ENCODE measurements at places on chromosomes 16 and 17. TPM values are rescaled to one million over a fixed set of nuclear protein-coding genes. Genes with fewer than 3 reads are reported as not detected.
A peak's percentile ranks its signal among the peaks of the same experiment; 100 is the strongest.

Gene C16orf96
- total RNA-seq = 0.99 TPM

Gene SGCA
- total RNA-seq = 1.5 TPM

Gene TIMP2
- total RNA-seq = 19.8 TPM

Gene ZNF597
- total RNA-seq = 1.4 TPM

Gene QRICH2
- total RNA-seq = 2.3 TPM

GRCh38 chr16:31707743-31708335, 165.8 kb upstream of the ZNF267 start:
- H3K36me3 ChIP-seq = no peaks in the 10 kb centered on the region
- no peak overlapping the region for H3K27ac ChIP-seq

DNA sequence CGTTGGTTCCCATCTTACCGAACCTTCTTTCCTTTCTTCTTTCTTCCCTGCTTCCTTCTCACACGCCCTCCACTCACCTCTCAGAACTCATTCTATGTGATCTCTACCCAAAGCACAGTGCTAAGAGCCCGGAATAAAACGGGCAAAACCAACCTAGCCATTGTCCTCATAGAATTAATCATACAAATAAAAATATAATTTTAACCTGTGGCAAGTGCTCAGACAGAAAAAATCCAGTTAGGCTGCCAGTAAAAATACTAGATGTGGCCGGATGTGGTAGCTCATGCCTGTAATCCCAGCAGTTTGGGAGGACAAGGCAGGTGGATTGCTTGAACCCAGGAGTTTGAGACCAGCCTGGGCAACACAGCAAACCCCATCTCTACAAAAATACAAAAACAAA, 27.0 kb downstream of the BMERB1 start:
- no peaks in the 10 kb centered on the region for H3K27me3 ChIP-seq
- H3K4me3 ChIP-seq = no peak overlapping the region
- no peak for DNase-seq
- no peak overlapping the region for H3K27ac ChIP-seq
- no peaks in the 10 kb centered on the region for H3K4me1 ChIP-seq

DNA sequence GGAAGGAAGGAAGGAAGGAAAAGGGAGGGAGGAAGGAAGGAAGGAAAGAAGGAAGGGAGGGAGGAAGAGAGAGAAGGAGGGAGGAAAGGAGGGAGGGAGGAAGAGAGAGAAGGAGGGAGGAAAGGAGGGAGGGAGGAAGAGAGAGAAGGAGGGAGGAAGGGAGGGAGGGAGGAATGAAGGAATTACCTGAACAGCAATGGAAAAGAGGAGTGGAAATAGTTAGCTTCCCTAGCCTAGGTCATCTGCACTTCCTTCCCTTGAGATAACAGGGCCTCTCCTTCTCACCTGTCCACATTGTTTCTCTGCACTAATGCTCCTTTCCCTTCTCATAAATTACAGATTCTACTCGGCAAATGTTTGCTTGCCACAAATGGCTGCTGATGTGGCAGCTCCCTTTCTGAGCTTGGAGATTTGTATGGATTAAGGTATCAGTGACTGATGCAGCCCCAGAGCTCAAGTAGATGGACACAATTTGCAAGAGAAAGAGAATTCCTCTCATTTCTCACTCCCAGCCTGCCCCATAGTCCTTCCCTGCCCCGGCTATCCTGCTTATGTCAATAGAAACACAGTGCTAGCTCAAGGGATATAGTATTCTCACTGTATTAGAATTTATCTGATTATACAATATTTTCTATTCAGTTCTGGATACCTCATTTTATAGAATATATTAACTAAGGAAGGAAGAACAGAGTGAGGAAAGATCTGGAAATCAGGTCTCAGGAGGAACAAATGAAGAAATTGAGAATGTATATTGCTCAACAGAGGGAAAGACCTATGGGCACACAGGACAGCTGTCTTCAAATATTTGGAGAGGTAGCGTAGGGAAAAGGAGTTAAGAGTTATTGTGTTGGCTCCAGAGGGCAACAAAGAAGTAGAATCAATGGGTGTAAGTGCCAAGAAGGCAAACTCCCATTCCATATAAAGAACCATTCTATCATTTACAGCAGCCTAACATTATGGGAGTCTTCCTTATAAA, 14.6 kb downstream of the HOXB1 start:
- H3K4me1 ChIP-seq = no peaks in the 10 kb centered on the region
- no peak overlapping the region for H3K4me3 ChIP-seq
- no peaks in the 10 kb centered on the region for H3K36me3 ChIP-seq
- no peak overlapping the region for H3K27ac ChIP-seq

DNA sequence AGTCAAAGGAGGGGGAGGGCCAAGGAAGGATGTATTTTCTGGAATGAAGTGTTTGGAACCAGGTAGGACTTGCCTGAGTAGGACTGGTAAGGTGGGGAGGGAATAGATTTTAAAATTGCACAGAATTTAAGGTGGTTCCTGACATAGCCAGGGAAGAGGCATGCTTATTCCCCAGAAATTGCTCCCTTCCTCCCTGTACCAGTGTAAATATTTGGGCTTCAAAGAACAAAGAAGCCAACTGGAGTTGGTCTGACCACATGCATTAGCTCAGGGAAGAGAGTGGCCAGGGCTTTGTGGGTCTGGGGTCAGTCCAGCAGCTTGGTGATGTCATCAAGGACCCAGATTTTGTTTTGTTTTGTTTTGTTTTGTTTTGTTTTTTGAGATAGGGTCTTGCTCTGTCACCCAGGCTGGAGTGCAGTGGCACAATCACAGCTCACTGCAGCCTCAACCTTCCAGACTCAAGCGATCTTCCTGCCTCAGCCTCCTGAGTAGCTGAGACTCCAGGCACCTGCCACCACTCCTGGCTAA, 9.3 kb upstream of the MRTFB start:
- no peaks in the 10 kb centered on the region for H3K36me3 ChIP-seq
- no peak for DNase-seq
- H3K27me3 ChIP-seq = no peaks in the 10 kb centered on the region
- no peak overlapping the region for H3K27ac ChIP-seq
- no peak overlapping the region for H3K4me3 ChIP-seq

DNA sequence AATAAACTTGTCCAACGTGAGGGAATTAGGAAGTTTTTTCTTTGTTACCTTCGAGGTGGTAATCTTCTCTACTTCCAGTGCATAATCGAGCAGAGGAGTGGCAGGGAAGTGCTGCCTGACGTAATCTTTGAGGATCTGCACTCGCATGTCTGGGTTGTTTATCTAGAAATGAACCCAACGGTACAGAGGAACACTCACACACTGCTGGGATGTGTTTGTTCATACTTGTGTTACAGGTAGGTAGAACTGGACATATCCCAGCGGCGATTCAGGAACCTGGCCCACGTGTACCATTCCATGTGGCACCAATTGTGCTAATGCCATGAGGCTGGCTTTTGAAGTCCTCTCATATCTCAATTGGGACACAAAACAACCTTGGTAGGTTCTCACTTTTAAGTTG, 4.2 kb upstream of the KLHL11 start:
- H3K36me3 ChIP-seq = no peaks in the 10 kb centered on the region
- DNase-seq = no peak

- no peaks in the 10 kb centered on the region for H3K36me3 ChIP-seq
- no peak for DNase-seq
- H3K27ac ChIP-seq = no peak overlapping the region
Measured at GRCh38 chr17:81582341-81582740, 30.2 kb upstream of the FAAP100 start.

DNA sequence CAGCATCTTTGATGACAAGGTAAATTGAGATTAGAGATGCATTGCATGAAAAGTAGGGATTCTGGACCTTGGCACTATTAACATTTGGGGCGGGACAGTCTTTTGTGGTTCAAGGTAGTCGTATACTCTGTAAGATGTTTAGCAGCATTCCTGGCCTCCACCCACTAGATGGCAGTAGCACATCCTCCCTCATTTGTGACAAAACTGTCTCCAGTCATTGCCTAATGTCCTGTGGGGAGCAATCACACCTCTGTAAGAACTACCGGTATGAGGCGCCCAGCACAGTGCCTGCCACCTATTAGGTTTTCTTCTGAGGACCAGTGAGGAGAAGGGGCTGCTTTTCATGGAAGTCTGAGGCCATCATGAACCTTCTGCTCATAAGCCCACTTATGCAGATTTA, 180.8 kb downstream of the RBFOX1 start:
- no peak overlapping the region for H3K4me3 ChIP-seq
- no peak for DNase-seq
- H3K36me3 ChIP-seq = no peaks in the 10 kb centered on the region
- no peak overlapping the region for H3K27ac ChIP-seq
- no peaks in the 10 kb centered on the region for H3K27me3 ChIP-seq

GRCh38 chr16:71383054-71383773, 24.7 kb downstream of the CALB2 start:
- H3K27ac ChIP-seq = no peak overlapping the region
- no peaks in the 10 kb centered on the region for H3K27me3 ChIP-seq
- H3K4me3 ChIP-seq = no peak overlapping the region
- peaks cover 33% of the 10 kb centered on the region for H3K4me1 ChIP-seq
- H3K36me3 ChIP-seq = no peaks in the 10 kb centered on the region
- DNase-seq = peak; percentile 43

DNA sequence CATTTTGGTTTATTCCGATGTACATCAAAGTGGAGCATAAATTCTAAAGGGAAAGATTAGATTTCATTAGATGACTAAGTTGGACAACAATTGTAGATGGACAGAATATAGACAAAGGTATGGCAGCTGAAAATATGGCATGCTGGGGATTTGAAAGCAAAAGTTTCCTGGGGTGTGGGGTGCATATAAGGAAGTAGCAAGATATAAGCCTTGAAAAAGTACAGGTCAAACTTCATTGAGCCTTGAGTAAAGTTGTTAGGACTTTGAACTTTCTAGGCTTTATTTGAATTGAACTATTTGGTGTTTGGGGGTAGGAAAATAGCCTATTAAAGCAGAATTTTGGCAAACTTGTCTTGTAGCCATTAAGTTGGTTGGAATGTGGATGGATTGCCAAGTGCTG, 75.8 kb upstream of the KCNJ16 start:
- no peak overlapping the region for H3K4me3 ChIP-seq
- H3K36me3 ChIP-seq = no peaks in the 10 kb centered on the region
- DNase-seq = no peak
- H3K4me1 ChIP-seq = peaks cover 5% of the 10 kb centered on the region
- no peak overlapping the region for H3K27ac ChIP-seq
- H3K27me3 ChIP-seq = no peaks in the 10 kb centered on the region

GRCh38 chr17:35898283-35899070, 18.3 kb upstream of the CCL5 start:
- H3K4me3 ChIP-seq = no peak overlapping the region
- no peaks in the 10 kb centered on the region for H3K36me3 ChIP-seq
- no peak for DNase-seq
- H3K4me1 ChIP-seq = no peaks in the 10 kb centered on the region
- H3K27me3 ChIP-seq = no peaks in the 10 kb centered on the region

DNA sequence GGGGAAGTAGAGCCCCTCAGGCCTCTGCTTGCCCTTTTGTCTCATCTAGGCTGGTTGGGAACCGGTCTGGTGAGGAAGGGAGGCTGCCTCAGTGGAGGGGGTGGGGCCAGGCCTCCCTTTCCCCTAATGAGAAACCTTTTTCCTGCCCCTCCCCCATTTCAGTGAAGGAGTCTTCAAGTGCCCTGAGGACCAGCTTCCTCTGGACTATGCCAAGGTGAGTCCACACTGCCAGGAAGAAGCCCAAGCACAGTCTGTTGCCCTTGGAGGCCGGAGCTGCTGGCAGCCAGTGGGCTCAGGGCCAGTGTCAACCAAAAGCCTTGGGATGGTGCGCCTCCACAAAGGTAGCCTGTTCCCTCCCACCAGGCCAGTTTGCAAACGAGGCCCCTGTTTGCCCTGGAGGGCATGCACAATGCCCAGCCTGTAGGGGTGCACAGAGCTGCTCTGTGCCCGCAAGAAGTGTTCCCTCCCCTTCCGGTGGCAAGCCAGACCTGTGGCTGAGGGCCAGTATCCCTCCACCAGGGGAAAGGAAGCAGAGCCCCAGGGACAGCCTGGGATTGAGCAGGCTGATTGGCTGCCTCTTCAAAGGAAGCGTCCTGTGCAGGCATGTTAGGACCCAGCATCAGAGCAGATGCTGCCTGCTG, 3.4 kb downstream of the TRAF4 start:
- DNase-seq = no peak
- no peaks in the 10 kb centered on the region for H3K27me3 ChIP-seq
- H3K27ac ChIP-seq = peak overlapping the region; percentile 41
- H3K4me3 ChIP-seq = peak overlapping the region; percentile 78
- peaks cover 7% of the 10 kb centered on the region for H3K36me3 ChIP-seq

GRCh38 chr17:48561884-48562810, 16.0 kb downstream of the HOXB4 start:
- no peak overlapping the region for H3K4me3 ChIP-seq
- peaks cover 100% of the 10 kb centered on the region for H3K27me3 ChIP-seq
- DNase-seq = no peak

- H3K36me3 ChIP-seq = no peaks in the 10 kb centered on the region
- DNase-seq = peak; percentile 28
- no peaks in the 10 kb centered on the region for H3K4me1 ChIP-seq
- no peaks in the 10 kb centered on the region for H3K27me3 ChIP-seq
- H3K4me3 ChIP-seq = no peak overlapping the region
- H3K27ac ChIP-seq = no peak overlapping the region
Measured at GRCh38 chr17:53150101-53150698, 672.5 kb upstream of the KIF2B start.

- DNase-seq = no peak
- no peak overlapping the region for H3K4me3 ChIP-seq
- no peaks in the 10 kb centered on the region for H3K4me1 ChIP-seq
- H3K27me3 ChIP-seq = no peaks in the 10 kb centered on the region
- H3K36me3 ChIP-seq = no peaks in the 10 kb centered on the region
Measured at GRCh38 chr16:12639044-12639443, 164.6 kb downstream of the CPPED1 start.

GRCh38 chr16:88570691-88571092, 489 bp downstream of the ZC3H18 start:
- H3K27ac ChIP-seq = no peak overlapping the region
- peak; percentile 41 for DNase-seq
- H3K27me3 ChIP-seq = no peaks in the 10 kb centered on the region

DNA sequence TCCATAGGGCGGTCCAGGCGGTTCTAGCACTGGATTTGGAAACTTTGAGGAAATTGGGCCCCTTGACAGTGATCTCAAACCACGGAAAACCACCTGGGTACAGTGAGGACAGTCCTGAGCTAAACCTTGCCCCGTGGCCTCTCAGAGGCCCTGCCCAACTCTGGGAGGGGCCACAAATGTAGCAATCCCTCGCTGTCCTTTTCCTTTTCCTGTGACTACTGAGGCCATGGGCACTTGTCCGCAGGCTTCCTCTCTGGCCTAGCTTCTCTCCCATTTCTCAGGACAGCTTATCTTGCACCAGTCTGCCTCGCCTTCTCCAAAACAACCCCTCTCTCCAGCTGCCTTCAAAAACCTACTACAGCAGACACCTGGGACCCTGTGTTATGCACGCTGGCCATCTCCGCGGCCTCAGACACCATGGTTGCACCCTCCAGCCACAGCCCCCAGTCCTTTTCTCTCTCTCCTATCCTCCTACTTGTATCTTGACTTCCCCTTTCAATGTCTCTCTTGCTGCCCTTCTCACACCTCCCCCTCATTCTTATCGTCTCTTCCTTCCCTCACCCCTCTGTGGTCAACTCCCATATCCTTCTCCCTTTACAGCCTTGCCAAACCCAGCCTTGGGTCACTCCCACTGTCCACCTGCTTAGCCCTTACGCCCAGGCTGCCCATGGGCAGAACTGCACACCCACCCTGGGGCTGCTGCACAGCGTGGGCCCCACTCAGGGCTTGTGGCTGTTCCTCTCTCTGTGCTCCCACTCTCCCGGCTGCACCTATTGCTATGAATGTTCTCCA, 7.6 kb downstream of the SCPEP1 start:
- no peak overlapping the region for H3K27ac ChIP-seq
- H3K36me3 ChIP-seq = peaks cover 4% of the 10 kb centered on the region
- peaks cover 13% of the 10 kb centered on the region for H3K4me1 ChIP-seq
- H3K4me3 ChIP-seq = no peak overlapping the region
- H3K27me3 ChIP-seq = no peaks in the 10 kb centered on the region

All from neural progenitor cell (in vitro differentiated cells).